Spinal cord (tissue), 10 donors: ENCODE measurements at places on chromosomes 4 and X. TPM values are rescaled to one million over a fixed set of nuclear protein-coding genes. Genes with fewer than 3 reads are reported as not detected.

- no peak overlapping the region for H3K27ac ChIP-seq
- peak; percentile 52 for DNase-seq
- no peaks in the 10 kb centered on the region for H3K27me3 ChIP-seq
- no peak overlapping the region for H3K4me3 ChIP-seq
- no peaks in the 10 kb centered on the region for H3K4me1 ChIP-seq
- no peaks in the 10 kb centered on the region for H3K36me3 ChIP-seq
These were observed 44.2 kb upstream of the TMEM131L start for GRCh38 chr4:153421941-153422340.

- DNase-seq, result peak; percentile 51
- no peaks in the 10 kb centered on the region for H3K4me1 ChIP-seq
- no peak overlapping the region for H3K27ac ChIP-seq
- H3K27me3 ChIP-seq, result no peaks in the 10 kb centered on the region
- H3K4me3 ChIP-seq, result no peak overlapping the region
- no peaks in the 10 kb centered on the region for H3K36me3 ChIP-seq
These were observed 248.5 kb upstream of the CXXC4 start for GRCh38 chr4:104743215-104743653.

DNA sequence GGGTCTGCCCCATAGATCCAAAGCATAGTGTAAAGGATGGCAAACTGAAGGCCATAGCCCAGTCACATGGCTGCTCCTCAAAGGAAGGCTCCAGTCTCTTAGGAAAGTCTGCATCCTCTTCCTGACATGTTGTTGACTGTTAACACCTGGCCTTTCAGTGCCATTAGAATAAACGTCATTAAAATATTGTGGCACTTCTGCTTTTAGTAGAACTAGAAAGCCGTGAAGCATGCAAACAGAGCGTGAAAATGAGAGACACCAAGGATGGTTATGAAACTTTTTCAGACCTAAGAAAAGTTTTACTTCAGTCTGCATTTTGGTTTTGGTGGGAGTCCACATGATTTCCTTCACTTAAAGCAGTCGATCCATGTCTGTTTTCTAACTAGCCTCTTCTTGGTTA lies 41.1 kb upstream of the AFF2 start:
- no peaks in the 10 kb centered on the region for H3K36me3 ChIP-seq
- H3K4me3 ChIP-seq, result no peak overlapping the region
- H3K27ac ChIP-seq, result no peak overlapping the region
- H3K27me3 ChIP-seq, result no peaks in the 10 kb centered on the region

- H3K4me3 ChIP-seq, result no peak overlapping the region
- H3K36me3 ChIP-seq, result no peaks in the 10 kb centered on the region
- H3K27ac ChIP-seq, result peak overlapping the region; percentile 44
- H3K27me3 ChIP-seq, result no peaks in the 10 kb centered on the region
These were observed 41.0 kb downstream of the FNIP2 start for GRCh38 chr4:158809611-158810486.

DNA sequence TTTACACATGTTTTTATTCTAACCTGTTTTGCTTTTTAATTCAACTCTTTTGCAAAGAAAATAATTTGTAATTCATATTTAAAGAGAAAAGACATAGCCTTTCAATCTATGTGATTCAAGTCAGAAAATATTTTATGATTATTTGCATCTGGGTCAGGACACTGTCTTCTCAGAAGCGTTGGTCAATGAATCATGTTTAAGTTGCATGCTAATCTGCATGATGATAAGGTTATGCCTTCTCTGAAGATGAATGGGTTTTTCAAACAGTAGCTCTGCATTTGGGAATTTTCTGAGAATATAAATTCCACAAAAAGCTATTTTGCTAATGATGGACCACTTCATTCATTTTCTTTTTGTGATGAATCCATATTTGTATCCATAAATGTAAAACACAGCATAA lies 282.5 kb downstream of the TMA16 start:
- no peaks in the 10 kb centered on the region for H3K27me3 ChIP-seq
- no peak overlapping the region for H3K4me3 ChIP-seq
- H3K27ac ChIP-seq, result no peak overlapping the region
- no peak for DNase-seq
- H3K4me1 ChIP-seq, result no peaks in the 10 kb centered on the region

The RTL9 gene
- 1.2 TPM for total RNA-seq

The ARFIP1 gene
- total RNA-seq, result 55.8 TPM

The NAAA gene
- 23.9 TPM for total RNA-seq
